GM04503 (cell line): ENCODE measurements at places on chromosomes 6 and 20.

DNA sequence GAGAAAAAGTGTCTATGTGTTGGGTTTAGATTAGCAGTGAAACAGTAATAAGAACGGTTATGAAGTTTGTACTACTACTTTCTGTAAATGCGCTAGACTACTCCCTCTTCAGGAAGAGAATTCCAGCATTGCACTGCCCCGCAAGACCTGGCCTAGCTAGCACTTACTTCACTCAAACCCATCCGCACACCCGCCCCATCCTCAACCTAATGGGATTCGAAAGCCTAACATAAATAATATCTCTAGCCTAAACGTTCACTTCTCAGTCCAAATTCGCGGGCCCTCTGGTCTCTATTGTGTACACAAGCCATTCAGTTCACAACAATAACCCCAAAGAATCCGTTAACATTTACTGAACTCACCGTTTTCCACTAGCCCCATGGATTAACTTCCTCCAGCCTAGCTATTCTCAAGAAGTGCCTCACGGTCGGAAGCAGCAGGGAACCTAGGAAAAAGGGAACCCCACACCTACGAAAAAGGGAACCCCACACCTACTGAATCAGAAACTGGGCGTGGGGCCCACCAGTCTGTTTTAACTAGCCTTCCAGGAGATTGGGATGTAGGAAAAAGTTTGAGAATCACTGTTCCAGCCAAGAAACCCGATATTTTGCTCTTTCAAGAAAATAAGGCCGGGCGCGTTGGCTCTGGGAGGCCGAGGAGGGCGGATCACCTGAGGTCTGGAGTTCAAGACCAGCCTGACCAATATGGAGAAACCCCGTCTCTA lies 45.4 kb upstream of the BTN3A2 start:
- DNase-seq, result no peak

- DNase-seq, result no peak
Observed at GRCh38 chr20:50227506-50227905, 36.9 kb downstream of the CEBPB start.

DNA sequence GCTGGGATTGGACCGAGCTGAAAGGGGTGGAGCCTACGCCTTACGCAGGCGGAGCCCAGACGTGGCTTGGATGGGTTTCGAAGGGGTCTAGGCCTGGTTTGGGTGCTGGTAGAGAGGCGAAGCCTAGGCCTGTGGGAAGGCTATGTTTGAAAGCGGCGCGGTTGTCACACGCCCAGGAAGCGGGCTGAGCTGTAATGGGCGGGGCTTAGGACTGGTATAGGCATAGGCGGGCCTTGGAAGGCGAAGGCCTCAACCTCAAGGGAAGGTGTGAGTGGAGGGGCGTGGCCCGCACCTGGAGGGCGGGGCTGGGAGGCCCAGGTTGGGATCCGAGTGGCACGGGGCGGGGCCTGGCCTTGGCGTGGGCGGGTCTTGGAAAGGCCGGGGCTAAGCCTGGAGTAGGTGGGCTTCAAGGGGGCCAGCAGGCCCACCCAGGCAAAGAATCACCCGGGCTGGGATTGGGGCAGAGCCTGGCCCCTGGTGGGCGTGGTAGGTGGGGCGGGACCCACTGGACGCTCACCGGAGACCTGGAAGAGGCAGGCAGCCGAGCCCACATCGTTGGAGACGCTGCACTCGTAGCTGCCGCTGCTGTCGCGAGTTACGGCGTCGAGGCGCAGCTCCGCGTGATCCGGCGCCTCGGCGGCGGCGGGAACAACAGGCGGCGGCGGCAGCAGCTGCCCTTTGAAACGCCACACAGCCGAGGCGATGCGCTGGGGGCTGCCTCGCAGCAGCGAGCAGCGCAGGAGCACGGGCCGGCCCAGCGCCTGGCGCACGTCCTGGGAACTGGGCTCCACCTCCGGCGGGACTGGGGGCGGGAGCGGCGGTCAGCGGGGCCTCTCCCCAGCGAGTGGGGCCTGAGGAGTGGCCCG lies 49.0 kb downstream of the MDGA1 start:
- no peak for DNase-seq

DNA sequence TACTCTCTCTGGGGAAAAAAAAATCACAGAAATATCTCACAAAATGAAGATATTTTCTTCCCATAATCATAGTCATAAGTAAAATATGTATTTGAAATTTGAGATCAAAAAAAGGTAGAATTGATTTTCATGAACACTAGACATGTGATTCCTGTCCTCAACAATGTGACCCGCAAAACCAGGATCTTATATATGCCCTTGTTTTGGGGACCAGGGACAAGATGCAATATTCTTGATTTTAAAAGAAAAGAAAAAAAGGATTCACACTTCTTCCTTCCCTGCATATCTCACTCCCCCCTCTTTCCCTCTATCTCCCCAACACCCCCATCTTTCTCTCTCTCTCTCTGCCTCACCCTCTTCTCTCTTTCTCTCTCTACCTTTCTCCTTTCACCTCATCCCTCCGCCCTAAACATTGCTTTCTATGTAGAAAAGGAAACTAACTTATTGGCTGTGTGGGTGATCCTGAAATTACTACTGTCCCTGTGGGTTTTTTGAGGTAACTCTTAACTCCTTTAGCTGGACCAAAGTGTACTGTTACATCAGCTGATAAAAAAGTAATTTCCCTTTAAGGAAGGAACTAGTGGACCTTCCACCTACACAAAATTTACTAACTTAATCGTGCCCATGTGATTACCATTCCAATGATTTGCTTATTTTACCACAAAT lies 85.6 kb downstream of the AIG1 start:
- DNase-seq, result no peak

GRCh38 chr20:32326504-32326845 lies 31.7 kb upstream of the ASXL1 start:
- no peak for DNase-seq

- peak; percentile 8 for DNase-seq
Observed at GRCh38 chr20:35463455-35464300, 8.3 kb downstream of the CEP250 start.

- no peak for DNase-seq
Observed at GRCh38 chr20:31587545-31588389, 17.3 kb upstream of the ID1 start.

DNA sequence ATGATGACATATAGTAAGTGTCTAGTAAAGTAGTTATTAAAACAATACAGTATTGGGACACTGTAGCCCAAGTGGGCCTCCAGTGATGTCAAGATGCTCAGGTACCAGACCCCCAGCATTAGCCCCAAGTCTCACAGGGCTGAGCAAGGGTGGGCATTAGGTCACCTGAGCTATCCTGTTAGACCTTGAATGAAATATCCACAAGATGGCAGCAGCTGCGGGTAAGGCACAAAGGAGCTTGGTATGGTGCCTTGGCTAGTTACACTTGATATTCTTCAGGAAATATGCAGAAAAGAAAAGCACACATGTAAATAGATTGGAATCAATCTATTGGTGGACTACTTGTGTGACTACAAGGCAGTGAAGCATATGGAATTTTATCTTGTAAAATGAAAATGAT lies 701.8 kb upstream of the ADGRB3 start:
- DNase-seq, result no peak

DNA sequence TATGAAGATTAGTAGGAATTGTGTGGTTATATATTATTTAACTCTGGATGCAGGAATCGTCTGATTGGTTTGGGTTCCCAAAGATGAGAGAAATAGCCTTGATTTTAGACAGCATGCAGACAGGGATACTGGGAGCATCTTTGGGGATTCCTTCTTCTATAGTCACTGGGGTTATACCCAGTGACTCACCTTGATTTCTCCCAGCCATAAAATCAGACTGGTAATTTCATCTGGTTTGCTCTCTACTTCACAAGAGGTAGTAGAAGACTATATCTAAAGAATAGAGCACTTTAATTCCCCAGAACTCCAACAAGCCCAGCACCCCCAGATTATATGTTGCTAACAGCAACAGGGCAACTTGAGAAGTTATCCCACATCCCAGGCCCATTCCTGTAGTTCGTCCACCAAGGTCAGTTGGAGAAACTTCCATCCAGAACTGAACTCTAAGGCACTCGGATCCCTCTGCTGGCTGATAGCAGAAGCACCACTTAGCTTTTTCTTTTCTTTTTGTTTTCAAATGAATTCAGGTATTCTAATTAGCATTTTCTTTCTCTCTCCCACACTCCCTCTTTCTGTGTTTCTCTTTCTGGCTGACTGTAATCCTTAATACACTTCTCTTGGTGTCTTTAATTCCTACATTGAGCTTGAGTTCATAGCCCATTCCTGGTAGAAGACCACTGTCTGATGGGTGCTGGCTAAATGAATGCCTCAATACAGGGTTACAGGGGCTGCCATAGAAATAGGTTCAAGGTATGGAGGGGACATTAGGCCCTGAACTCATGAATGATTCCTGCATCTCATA lies 20.4 kb upstream of the EFHC1 start:
- no peak for DNase-seq

DNA sequence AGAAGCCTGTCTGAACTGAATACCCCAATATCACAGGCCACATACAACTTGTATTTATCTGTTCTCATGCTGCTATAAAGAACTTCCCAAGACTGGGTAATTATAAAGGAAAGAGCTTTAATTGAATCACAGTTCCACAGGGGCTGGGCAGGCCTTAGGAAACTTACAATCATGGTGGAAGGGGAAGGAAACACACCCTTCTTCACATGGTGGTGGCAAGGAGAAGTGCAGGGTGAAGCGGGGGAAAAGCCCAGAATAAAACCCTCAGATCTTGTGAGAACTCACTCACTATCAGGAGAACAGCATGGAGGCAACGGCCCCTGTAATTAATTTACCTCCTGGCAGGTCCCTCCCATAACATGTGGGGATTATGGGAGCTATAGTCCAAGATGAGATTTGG lies 50.3 kb upstream of the FNDC1 start:
- no peak for DNase-seq

DNA sequence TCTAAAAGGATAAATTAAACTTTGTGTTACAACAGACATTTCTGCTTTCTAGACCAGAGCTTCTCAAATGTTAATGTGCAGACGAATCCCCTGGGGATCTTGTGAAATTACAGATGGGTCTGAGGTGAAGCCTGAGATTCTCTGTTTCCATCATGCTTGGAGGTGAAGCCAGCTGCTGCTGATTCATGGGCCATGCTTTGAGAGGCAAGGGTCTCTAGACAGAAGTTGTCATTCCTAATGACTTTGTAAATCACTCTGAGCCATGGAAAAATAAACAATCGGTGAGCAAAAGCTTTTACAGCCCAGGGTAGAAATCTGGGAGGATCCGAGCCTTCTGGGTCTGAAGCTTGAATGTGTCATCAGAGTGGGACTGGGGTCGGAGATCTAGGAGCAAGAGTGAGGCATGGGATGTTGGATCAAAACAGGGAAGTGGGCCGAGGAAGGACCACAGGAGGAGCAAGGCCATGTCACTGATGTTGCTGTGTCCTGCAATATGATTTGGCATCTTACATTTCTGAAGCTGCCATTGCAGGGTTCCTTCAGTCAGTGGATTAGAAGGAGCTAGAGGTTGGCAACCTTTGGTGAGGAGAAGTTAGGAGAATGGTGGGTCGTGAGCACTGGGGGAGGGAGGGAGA lies 77.3 kb downstream of the TRMT11 start:
- DNase-seq, result no peak

- no peak for DNase-seq
Observed at GRCh38 chr6:6351511-6352025, 31.1 kb upstream of the F13A1 start.

DNA sequence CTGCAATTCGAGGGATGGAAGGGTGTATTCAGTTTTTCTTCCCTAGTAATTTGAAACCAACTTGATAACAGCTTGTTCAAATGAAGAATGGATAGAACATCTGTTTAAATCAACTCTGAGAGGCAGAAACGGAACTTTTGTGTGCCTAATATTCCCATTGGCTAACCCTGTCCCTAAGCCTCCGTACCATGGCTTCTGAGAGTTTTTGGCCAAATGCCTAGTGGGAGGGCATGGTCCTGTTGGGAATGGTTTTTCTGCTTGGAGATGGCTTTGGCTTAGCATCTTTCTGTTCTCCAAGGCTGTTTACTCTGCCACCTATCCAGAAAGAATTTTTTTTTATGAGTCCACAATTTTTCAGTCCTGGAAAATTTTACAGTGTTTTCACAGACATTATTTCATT lies 126.7 kb upstream of the MLIP start:
- DNase-seq, result no peak

GRCh38 chr20:35562541-35563110 lies 20.7 kb downstream of the ERGIC3 start:
- no peak for DNase-seq

DNA sequence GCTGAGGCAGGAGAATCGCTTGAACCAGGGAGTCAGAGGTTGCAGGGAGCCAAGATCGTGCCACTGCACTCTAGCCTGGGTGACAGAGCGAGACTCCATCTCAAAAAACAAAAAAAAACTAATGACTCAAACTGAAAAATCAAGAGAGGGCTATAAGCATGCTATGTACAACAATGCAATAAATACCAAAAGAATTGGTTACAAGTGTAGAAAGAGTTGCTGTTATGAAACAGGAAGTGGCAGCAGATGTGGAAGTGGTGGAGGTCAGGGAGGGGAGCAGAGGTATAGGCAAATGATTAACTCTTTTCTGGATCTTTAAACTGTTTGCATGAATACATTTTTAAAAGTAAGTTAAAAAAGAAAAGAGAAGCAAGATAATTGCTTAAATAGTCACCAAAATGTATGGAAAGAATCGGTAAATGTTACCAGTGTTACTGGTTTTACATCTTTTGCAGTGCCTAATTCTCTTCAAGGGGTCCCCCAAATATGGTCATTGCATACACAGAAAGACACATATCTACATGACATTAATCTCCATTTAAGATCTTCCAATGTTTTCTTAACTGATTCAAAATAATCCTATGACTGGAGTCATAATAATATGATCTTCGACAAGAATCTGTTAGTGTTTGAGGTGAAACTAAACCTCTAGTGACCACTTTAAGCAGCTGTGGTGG lies 15.0 kb downstream of the CALHM6 start:
- no peak for DNase-seq

GRCh38 chr20:18092890-18093289 lies 35.2 kb upstream of the OVOL2 start:
- DNase-seq, result no peak

DNA sequence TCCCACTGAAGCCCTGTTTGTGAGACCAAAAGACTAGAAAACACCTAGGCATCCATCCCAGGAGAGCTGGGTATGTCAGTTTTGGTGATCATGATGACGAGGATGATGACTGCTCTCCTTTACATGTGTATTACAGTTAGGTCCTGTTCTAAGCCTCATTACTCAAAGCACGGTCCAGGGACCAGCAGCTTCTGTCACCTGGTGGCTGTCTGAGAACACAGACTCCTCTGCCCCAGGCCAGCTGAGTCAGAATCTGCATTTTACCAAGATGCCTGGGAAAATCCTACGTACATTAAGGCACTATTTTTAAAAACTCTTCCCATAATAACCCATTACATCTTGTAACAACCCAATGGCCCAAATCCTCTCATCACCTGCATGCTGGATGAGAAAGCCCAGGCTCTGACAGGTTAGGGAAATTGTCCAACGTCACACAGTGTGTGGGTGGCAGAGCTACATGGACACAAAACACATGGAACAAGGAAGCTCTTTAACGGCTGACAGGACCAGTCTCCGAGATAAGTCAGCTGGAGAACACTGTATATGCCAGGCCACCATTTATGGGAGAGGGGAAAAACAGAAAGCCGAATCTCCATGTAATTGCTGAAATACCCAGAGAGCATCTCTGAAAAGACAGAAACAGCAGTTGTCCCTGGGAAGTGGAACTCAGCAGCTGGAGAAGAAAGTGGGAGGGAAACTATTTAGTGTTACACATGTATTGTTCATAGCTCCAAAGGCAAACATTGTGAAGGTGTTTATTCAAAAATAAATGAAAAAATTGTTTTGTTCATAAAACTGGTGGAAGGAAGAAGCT lies 65.4 kb downstream of the BMP7 start:
- DNase-seq, result no peak

- DNase-seq, result no peak
Observed at GRCh38 chr6:143060806-143061596, at the start of gene AIG1. AIG1 (plus strand) TSS chr6:143060889; CDS start chr6:143060926, 37 bp downstream.
